ENCODE measurements at places on chromosomes 7 and 10. TPM values are rescaled to one million over a fixed set of nuclear protein-coding genes. Genes with fewer than 3 reads are reported as not detected.

Gene MCU
- 22.1 TPM for total RNA-seq

DNA sequence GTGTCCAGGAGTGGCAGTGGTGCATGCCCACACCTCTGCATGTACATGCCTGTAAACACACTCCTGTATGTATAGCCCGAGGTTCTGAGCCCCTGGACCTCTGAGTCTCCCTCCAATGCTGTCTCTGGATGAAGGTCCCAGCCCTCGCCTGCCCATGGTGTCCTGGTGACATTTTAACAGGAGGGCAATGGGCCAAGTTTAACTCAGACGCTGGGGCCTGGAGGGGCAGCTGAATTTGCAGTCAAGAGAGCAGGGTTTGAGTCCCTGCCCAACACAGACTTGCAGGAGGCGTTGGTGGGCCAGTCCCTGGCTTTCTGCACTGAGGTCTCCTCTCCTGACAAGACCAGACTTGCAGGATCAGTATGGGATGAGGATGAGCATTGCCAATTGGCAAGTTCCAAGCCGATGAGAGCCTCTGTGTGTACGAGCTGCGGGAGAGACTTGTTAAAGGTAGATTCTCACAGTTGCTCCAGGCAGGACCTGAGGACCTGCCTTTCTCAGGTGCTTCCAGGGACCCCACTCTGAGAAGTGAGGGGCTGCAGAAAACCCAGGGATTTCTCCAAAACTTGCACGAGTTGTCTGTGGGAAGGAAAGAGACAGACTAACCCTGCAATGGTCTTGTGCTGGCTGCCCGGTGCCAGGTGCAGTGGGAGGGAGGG is 141.9 kb downstream of the ELFN1 start:
- DNase-seq, result no peak

DNA sequence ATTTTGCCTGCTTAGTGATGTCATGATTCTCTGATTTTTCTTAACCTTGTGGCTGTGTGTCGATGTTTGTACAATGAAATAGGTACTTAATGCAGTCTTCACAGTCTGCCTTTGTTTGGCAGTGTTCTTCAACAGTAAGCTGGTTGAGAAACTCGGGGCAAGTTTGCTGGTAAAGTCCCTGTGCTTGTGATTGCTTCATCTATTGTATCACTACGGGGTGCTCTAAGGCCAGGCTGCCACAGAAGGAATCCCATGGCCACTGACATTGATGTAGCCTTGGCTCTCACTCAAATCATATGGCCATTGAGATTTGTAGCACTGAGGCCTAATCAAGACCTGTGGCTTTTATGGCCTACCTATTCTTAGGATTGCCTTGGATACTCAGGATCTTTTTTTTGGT is 33.5 kb upstream of the PRSS37 start:
- DNase-seq, result no peak

DNA sequence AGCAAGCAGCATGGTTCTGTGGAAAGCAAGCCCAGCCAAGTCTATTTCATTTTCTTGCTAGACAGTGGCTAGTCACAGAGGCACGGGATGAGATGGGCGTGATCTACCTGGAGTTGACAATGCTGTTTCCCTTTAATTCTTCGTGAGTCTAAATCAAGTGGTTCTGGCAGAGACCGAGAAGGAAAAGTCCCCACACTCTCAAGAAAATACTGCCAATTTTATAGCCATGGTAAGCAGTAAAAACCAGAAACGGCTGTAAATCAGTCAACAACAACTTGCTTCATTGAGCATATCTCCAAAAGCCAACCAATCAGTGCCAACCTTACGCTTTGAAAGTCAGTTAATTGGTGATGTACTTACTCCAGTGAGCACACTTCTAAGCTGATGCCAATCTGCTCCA is 223.4 kb downstream of the SEC23IP start:
- DNase-seq, result no peak

- no peak for DNase-seq
Measured at GRCh38 chr7:26794541-26794940, 69.8 kb downstream of the SKAP2 start.
